ENCODE measurements at places on chromosomes 3 and 15.

- DNase-seq: no peak
Measured at GRCh38 chr3:71370467-71370866, 213.1 kb downstream of the FOXP1 start.

- no peak for DNase-seq
Measured at GRCh38 chr15:94286583-94286982, 55.2 kb downstream of the MCTP2 start.

DNA sequence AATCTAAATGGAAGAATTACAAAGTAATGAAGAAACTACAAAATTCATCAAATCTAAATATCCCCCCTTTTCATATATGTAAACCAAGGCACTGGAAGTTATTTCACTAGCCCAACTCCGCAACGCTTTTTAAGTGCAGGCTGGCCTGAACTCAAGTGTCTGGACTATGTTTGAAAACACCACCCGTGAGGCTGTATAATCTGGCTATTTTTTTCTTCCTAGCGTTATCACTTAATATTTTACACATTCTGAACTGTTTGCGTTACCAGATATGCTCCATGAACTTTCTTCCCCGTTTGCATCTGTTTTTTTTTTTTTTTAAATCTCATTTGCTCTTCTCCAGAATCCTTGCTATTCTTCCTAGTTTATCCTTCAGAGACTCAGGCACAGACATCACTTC, 619.5 kb upstream of the CBLB start:
- no peak for DNase-seq

- no peak for DNase-seq
Measured at GRCh38 chr3:40876009-40876408, 323.3 kb upstream of the CTNNB1 start.

DNA sequence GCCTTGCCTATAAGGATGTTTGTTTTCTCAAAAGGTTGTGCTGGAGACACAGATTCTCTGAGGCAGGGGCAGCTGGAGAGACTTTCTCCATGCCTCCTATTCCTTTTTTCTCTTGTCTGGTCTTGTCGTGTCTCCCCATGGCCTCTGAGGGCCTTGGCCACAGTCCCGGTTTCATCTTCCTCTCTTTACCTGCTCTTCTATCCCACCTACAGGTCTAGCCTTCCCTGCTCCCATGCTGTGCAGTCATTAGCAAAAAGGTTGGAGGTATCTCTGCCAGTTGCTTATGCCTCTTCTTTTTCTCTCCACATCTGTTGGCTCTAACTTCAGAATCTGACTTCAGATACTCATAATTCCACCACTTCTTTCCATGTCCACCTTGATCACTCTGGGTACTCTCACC, 191.1 kb downstream of the IL20RB start:
- no peak for DNase-seq

DNA sequence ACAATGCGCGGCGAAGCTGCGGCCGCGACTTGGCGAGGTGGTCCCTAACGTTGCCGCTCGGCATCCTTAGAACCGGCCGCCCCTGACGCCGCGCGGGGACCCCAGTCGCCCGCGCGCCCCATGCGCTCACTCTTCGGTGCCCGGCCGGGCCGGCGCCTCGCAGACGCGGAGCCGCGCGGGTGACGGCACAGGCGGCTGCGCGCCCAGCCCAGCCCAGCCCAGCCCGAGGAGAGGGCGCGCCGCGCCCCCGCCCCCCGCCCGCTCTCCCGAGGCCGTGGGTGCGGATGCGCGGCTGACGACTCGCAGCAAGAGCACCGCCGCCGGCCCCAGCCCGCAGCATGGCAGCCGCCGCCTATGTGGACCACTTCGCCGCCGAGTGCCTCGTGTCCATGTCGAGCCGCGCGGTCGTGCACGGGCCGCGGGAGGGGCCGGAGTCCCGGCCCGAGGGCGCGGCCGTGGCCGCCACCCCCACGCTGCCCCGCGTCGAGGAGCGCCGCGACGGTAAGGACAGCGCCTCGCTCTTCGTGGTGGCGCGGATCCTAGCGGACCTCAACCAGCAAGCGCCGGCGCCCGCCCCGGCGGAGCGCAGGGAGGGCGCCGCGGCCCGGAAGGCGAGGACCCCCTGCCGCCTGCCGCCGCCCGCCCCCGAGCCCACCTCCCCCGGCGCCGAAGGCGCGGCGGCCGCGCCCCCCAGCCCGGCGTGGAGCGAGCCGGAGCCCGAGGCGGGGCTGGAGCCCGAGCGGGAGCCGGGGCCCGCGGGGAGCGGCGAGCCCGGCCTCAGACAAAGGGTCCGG, 437 bp downstream of the KLF13 start:
- DNase-seq: no peak

DNA sequence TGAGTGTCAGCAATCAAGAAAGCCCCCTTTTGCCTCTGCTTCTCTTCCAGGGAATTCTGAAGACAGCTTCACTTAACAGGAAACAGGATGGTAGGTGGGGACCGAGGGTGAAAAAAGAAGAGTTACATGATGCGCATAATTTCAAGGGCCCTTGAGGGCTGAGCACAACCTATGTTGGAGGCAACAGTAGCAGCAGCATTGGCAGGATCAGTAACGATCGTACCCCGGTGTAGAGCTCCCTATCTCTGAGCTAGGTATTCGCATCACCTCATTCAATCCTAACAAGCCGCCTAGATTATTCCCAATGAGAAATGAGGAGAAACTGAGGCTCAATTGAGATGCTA, 432 bp upstream of the RAD54L2 start:
- DNase-seq: no peak

GRCh38 chr3:168476360-168476980, 380.7 kb upstream of the GOLIM4 start:
- DNase-seq: no peak

Data from GM18507 (cell line).